ENCODE measurements at places on chromosomes 16 and 17. TPM values are rescaled to one million over a fixed set of nuclear protein-coding genes. Genes with fewer than 3 reads are reported as not detected.

The KSR1 gene
- total RNA-seq = 32.4 TPM

DNA sequence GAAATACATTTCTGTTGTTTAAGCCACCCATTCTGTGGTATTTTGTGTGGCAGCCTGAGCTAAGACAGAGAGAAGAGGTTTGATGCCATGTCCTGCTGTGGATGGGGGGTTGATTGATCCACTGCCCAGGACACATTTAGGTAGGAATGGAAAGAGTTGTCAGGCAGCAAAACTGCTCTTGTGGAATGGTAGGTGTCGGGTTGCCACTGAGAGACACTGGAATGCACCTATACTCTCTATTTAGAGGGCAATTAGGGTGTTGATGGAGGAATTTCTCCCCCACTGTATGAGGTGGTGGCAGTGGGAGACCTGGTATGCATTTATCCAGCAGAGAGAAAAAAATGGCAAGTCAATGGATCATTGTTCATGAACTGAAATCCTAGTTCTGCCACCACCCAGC, 30.9 kb downstream of the CBLN1 start:
- no peak for DNase-seq

GRCh38 chr16:65782611-65783600, 583.6 kb upstream of the CDH5 start:
- no peak for DNase-seq

DNA sequence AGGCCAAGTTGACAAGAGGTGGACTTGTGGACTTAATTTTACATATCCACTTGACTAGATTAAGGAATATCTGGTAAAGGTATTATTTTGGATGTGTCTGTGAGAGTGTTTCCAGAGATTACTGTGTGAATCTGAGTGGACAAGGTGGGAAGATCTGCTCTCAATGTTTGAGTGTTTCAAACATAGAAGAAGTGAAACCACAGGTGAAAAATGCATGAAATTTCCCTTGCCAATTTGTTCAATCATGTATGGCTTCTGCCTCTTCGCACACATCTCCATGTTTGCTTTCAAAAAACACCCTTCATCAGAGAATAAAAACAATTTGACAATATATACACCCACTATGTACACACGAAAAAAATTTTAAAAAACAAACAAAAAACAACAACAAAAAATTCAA, 152.7 kb downstream of the SALL1 start:
- no peak for DNase-seq

The GALR2 gene
- total RNA-seq = not detected

The GPR142 gene
- total RNA-seq = not detected

The SECTM1 gene
- 19.5 TPM for total RNA-seq
